ENCODE measurements at places on chromosomes 3 and 15.

- no peaks in the 10 kb centered on the region for H3K27me3 ChIP-seq
- H3K36me3 ChIP-seq, result no peaks in the 10 kb centered on the region
These were observed 969.3 kb downstream of the FHIT start for GRCh38 chr3:60281970-60282369.

- peak overlapping the region; percentile 2 for H3K27ac ChIP-seq
- no peak overlapping the region for H3K4me3 ChIP-seq
- no peaks in the 10 kb centered on the region for H3K36me3 ChIP-seq
- H3K27me3 ChIP-seq, result peaks cover 7% of the 10 kb centered on the region
- peaks cover 13% of the 10 kb centered on the region for H3K4me1 ChIP-seq
- DNase-seq, result peak; percentile 11
These were observed 439.9 kb upstream of the RBMS3 start for GRCh38 chr3:28840976-28841376.

GRCh38 chr3:102599819-102600576 is 165.2 kb downstream of the ZPLD1 start:
- H3K27ac ChIP-seq, result no peak overlapping the region
- no peaks in the 10 kb centered on the region for H3K36me3 ChIP-seq
- H3K4me1 ChIP-seq, result no peaks in the 10 kb centered on the region

DNA sequence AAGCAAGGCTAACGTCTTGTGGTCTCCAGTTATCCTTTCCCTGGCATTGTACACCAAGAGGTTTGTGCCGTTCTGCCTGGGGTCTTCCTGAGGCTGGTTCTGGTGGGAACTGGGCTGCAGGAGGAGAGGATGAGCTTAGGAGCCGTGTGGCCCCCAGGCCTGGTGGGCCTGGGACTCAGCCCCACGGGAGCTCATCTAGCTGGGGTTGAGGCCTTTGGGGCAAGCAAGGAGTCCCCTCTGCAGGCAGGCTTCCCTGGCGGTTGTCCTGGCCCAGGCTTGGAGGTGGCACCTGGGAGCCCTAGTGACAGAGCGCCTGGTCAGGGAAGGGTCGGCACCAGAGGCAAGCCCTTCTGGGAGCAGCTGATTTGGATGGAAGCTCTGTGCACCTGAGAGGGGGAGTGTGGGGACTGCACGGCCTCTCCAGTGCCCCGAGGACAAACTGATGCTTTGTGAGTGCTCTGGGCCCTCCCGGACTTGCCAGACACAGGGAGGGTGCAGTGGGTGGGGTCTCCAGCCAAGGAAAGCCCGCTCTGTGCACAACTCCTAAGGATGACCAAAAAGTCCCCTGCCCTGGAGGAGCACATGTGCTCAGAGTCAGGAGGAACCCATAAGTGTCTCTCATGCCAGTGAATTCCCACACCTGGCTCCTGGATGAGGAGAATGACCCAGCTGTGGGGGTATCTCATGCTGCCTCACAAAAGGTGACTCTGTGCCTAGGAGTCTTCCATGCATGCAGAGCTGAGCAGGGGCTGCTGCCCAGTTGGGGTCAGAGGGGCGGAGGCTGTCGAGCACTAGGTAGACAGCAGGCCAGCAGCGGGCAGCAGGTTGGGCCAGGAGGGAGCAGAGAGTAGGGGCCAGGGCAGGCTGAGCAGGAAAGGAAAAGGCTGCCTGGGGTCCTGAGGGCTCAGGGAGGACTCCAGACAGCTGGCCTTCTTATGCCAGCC is 2.7 kb downstream of the PAK6 start:
- no peak for DNase-seq
- H3K27me3 ChIP-seq, result peaks cover 17% of the 10 kb centered on the region
- no peak overlapping the region for H3K4me3 ChIP-seq
- no peak overlapping the region for H3K27ac ChIP-seq
- H3K36me3 ChIP-seq, result no peaks in the 10 kb centered on the region

GRCh38 chr3:98034036-98034435 is 1.1 kb downstream of the GABRR3 start:
- no peak for DNase-seq
- H3K27me3 ChIP-seq, result peaks cover 4% of the 10 kb centered on the region

GRCh38 chr3:23576379-23576959 is 229.3 kb upstream of the UBE2E1 start:
- H3K27me3 ChIP-seq, result no peaks in the 10 kb centered on the region
- H3K4me1 ChIP-seq, result no peaks in the 10 kb centered on the region
- DNase-seq, result no peak
- H3K36me3 ChIP-seq, result peaks cover 4% of the 10 kb centered on the region

- DNase-seq, result no peak
- no peak overlapping the region for H3K27ac ChIP-seq
- H3K27me3 ChIP-seq, result no peaks in the 10 kb centered on the region
- H3K4me3 ChIP-seq, result no peak overlapping the region
- H3K4me1 ChIP-seq, result peaks cover 8% of the 10 kb centered on the region
- peaks cover 17% of the 10 kb centered on the region for H3K36me3 ChIP-seq
These were observed 156.0 kb downstream of the PDE8A start for GRCh38 chr15:85137489-85138168.

DNA sequence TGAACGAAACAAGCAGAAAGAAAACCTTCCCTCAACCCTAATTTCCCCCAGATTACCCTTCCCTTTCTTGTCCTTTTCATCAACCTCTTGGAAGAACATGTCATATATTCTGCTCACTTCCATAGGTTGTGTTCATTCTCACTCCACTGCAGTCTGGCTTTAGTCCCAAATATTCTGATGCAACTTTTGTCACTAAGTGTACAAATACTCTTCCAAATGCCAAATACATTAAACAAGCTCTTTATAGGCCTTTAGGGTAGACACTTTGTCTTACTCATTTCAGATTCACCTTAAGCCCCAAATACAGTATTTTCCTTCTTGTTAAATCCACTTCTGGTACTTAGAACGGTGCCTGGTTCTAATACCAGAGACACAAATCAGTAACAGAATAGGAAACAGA is 406.5 kb upstream of the CDIN1 start:
- H3K27me3 ChIP-seq, result no peaks in the 10 kb centered on the region
- no peaks in the 10 kb centered on the region for H3K4me1 ChIP-seq
- no peak overlapping the region for H3K27ac ChIP-seq
- H3K36me3 ChIP-seq, result no peaks in the 10 kb centered on the region
- no peak overlapping the region for H3K4me3 ChIP-seq
- no peak for DNase-seq

DNA sequence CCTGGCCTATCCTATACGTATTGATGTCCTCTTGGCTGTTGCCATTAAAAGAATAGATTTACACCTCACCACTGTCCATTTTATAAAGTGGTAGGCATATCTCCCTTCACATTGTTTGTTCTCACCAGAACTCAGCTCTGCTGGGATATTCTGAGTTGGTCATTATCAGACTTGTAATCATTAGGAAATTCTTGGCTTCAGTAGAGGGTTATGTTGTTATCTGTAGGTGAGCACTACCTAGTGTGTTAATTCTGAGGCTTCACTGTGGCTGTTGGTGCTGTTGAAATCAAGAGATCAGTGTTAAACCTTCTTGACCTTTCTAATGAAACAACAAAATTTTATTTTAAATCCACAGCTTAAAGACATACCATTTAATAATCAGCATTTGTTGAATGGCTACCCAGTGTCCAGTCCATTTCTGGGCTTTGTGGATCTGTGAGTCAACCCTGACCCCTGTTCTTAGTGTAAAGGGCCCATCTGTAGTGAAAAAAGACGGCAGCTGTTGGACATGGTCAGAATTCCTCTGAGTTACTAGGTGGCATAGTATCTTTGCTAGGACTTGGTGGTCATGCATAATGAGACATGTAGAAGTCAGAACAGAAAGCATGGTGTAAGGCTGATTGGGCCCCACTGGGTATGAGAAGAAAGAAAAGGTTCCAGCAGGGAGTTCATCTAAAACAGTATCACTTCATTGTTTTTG is 32.9 kb upstream of the P4HTM start:
- peaks cover 2% of the 10 kb centered on the region for H3K4me1 ChIP-seq
- DNase-seq, result no peak
- no peak overlapping the region for H3K27ac ChIP-seq
- H3K27me3 ChIP-seq, result no peaks in the 10 kb centered on the region
- no peak overlapping the region for H3K4me3 ChIP-seq
- H3K36me3 ChIP-seq, result peaks cover 30% of the 10 kb centered on the region

- H3K27me3 ChIP-seq, result peaks cover 94% of the 10 kb centered on the region
- no peak overlapping the region for H3K4me3 ChIP-seq
- H3K4me1 ChIP-seq, result peaks cover 12% of the 10 kb centered on the region
- H3K36me3 ChIP-seq, result no peaks in the 10 kb centered on the region
- DNase-seq, result no peak
- H3K27ac ChIP-seq, result no peak overlapping the region
These were observed 218.8 kb downstream of the MEIS2 start for GRCh38 chr15:36881516-36881915.

DNA sequence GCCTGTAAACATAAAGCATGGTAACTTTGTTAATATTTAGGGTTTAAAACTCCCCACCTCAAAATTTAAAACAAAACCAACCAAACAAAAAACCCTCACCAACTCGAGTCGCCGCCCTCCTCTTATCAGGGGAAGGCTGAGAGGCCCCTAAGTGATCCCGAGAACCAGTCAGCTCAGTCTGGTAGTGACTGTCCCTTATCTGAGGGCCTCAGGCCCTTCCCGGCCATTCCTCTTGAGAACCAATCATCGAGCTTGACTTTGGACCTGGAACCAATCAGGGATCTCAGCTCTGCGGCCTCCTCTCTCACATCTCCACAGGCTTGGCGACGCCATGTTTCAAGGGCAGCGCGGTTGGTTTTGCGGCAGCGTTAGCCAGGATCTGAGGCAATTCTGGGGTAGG is at the start of gene TERB2:
TSS of gene TERB2 (plus strand) at position 300 of the 400 bp plus-strand sequence. CDS start at position 332, 32 bp downstream.
- no peak for DNase-seq
- H3K4me3 ChIP-seq, result no peak within 1 kb of the TSS
- no peak within 1 kb of the TSS for H3K27ac ChIP-seq
- H3K27me3 ChIP-seq, result no peaks in the 10 kb centered on the region
- H3K4me1 ChIP-seq, result no peaks in the 10 kb centered on the region
- no peaks in the 10 kb centered on the region for H3K36me3 ChIP-seq

GRCh38 chr3:196274585-196274984 is 12.9 kb downstream of the PCYT1A start:
- DNase-seq, result peak; percentile 48
- H3K36me3 ChIP-seq, result peaks cover 22% of the 10 kb centered on the region
- H3K27ac ChIP-seq, result peak overlapping the region; percentile 94
- H3K4me1 ChIP-seq, result peaks cover 70% of the 10 kb centered on the region
- peak overlapping the region; percentile 65 for H3K4me3 ChIP-seq

GRCh38 chr15:48802257-48802656 is 8.6 kb downstream of the CEP152 start:
- no peak overlapping the region for H3K27ac ChIP-seq
- no peak for DNase-seq
- peaks cover 41% of the 10 kb centered on the region for H3K36me3 ChIP-seq
- peaks cover 27% of the 10 kb centered on the region for H3K4me1 ChIP-seq

- peaks cover 18% of the 10 kb centered on the region for H3K4me1 ChIP-seq
- no peak for DNase-seq
- H3K36me3 ChIP-seq, result peaks cover 2% of the 10 kb centered on the region
- H3K27me3 ChIP-seq, result no peaks in the 10 kb centered on the region
These were observed 32.8 kb upstream of the LEKR1 start for GRCh38 chr3:156793400-156793799.

DNA sequence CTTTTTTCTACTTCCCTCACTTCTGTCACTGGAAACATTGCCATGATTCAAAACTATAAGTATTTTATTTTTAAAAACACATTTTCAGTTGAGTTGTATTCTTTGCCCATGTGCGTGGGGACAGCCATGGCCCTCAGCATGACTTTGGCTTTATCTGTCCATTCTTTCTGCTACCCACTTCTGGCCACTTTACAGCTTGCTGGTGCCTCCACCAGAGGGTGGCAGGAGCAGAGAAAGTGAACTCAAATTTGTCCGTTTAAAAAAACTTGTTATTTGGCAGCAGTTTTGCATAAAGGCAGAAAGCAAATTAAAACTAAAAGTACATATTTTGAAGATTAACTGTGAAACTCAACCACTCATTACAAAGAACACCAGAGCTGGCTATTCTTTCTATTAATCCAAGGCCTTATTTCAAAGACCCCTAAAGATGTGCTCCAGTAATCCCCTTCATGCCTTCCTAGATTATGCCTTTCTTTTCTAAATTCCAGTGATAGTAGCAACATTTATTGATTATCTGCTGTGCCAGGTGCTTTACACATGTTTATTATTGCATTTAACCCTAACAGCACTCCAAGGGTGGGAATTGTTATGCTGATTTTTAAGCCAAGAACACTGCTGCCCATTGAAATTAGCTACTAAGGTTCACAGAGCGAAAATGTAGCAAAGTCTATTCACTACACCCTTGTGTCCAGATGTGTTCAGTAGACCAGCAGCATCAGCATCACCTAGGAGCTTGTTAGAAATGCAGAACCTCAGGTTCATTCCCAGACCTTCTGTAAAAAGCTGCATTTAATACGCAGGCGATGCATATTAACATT is 134.8 kb downstream of the THRB start:
- no peaks in the 10 kb centered on the region for H3K27me3 ChIP-seq
- DNase-seq, result no peak
- H3K36me3 ChIP-seq, result no peaks in the 10 kb centered on the region
- no peak overlapping the region for H3K4me3 ChIP-seq
- no peak overlapping the region for H3K27ac ChIP-seq

DNA sequence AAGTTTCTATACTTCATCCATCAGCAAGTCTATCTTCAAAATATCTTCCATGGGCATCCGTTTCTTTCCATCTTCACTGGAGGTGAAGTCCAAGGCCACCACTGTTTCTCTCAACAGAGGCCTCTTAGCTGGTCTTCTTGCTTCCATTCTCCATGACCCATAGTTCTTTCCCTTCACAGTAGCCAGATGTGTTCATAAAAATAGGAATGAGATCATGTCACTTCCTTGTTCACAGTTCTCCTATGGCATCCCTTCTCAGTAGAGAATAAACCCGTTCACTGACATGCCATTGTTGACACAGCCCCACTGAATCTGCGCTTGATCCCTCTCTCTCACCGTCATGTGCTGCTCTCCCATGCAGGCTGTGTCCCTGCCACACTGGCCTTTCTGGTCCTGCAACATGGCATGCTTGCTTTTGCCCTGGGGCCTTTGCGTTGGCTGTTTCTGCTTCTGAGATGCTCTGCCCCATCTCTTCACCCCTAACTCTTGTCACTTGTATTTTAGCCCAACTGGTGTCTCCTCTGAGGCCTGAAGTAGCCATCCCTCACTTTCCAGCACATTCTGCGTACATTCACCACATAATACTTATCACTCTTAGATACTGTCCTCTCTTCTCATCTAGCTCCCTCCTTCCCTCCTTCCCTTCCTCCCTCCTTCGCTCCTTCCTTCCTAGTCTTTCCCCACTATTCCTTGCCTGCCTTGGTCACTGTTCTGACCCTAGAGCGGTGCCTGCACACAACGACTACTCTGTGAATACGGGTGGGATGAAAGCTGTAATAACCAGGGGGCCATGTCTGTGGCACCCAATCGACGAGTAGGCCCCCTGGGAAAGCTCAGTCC is 42.0 kb downstream of the STARD5 start:
- peaks cover 40% of the 10 kb centered on the region for H3K36me3 ChIP-seq
- H3K4me1 ChIP-seq, result peaks cover 48% of the 10 kb centered on the region
- H3K27me3 ChIP-seq, result no peaks in the 10 kb centered on the region
- H3K27ac ChIP-seq, result no peak overlapping the region
